ENCODE measurements at places on chromosomes 2 and 18.

GRCh38 chr2:180324182-180324581 is 317.1 kb upstream of the CWC22 start:
- ATAC-seq = no peak

DNA sequence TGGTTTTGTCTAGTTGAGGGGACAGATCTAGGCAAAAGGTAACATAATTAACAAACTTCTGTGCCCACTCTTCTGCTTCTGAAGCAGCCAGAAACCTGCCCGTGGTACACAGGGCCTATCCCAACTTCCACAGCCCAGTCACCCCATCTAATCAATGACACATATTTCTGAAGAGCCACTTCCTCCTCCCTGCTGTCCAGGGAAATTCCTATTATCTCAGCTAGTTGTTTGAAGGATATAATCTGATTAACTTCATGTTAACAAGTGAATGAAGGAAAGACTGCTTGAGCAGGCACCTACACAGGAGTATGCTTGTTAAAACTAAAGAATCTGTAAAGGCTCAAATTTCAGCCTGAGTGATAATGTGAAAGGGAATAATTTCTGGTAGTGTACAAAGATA is 61.4 kb downstream of the CCDC148 start:
- ATAC-seq = no peak

DNA sequence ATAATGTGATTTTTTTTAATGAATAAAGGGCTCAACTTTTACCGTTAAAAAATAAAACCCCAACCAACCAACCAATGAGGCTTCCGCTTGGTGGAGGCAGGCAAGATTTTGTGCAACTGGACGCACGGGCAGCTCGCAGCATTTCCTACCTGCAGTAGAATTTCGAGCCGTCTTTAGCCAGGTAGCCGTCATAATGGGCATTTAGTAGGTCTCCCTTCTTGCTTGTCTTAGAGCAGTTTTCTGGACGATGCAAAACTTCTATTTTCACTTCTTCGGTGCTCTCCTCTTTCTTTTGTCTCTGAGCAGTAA is 316 bp downstream of the FKBP7 start:
- ATAC-seq = no peak

GRCh38 chr2:169795181-169795580 is 3.5 kb upstream of the SSB start:
- no peak for ATAC-seq

- no peak for ATAC-seq
These were observed 40.2 kb downstream of the MAP4K4 start for GRCh38 chr2:101737478-101738255.

- no peak for ATAC-seq
These were observed 17.7 kb upstream of the ACTR3 start for GRCh38 chr2:113872201-113872600.
